Type B pancreatic cell (in vitro differentiated cells): ENCODE measurements at places on chromosomes 4 and X. TPM values are rescaled to one million over a fixed set of nuclear protein-coding genes. Genes with fewer than 3 reads are reported as not detected.
A peak's percentile ranks its signal among the peaks of the same experiment; 100 is the strongest.

MAGEA8 gene
- total RNA-seq, result 0.21 TPM in 1 of 2 replicates, not detected in the other

DNA sequence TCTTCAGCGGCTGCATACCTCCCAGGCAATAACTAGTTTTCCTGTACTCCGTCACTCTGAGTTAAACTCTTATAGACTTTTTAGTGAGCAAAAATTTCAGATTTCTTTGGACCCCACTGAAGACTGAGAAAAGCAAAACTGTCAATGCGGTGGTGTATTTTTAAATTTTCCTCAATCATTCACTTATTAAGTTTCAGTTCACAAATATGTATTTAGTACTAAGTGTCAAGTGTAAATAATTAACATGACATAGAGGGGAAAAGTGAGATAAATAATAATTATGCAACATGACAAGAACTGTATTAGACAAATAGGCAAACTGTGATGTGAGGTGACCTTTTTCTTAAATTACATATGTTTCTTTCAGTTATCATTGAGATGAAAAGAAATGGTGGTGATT, 124.4 kb downstream of the NAF1 start:
- no peak for DNase-seq

DNA sequence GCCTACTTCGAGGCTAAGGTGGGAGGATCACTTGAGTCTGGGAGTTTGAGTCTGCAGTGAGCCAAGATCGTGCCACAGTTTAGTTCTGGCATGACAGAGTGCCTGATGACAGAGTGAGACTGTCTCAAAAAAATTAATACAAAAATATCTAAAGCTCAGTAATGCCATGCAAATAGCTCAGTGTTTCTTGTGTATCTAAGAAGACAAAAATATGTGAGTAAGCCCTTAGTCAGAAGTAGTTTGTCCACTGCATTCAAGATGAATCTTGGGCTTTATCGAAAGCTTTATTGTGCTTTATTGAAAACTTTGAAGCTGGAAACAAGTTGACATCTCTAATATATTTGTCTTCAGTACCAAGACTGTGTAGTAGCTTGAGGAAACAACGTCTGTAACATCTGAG, 115.9 kb downstream of the GPAT3 start:
- DNase-seq, result no peak

- DNase-seq, result no peak
These were observed 20.5 kb downstream of the OTOP1 start for GRCh38 chr4:4206204-4206603.

GRCh38 chrX:68196939-68197791, 236.1 kb downstream of the OPHN1 start:
- DNase-seq, result no peak

LETM1 gene
- 61.1 and 64.3 TPM in 2 replicates for total RNA-seq

- DNase-seq, result no peak
These were observed 24.8 kb upstream of the EOLA2 start for GRCh38 chrX:149962859-149963757.

DNA sequence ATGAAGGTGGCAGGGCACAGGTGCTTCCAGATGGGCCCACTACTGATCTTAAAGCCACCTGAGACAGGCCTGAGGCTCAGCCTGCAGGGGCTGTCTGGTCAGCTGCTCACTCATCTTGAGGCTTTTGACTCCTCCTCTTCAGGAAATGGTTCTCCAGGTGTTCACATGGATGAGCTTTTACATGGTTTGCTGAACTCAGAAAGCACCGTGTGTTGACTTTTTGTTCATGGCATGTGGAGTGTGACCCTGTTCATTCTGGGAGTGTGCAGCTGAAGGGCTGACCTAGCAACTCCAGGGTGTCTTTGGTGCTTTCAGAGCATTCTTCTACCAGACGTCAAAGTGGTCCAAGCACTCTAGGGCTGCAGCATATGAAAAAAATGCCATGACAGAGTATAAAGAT, 111.1 kb downstream of the CCNG2 start:
- DNase-seq, result no peak

GIMD1 gene
- total RNA-seq, result not detected in 2 replicates

GRCh38 chrX:33053001-33053400, 158.3 kb downstream of the DMD start:
- no peak for DNase-seq

PLAC1 gene
- 0.43 TPM in 1 of 2 replicates, not detected in the other for total RNA-seq

GRCh38 chr4:102526532-102526931, 25.4 kb downstream of the NFKB1 start:
- DNase-seq, result no peak

PDE6B gene
- total RNA-seq, result 6.7 and 12.2 TPM in 2 replicates

- no peak for DNase-seq
These were observed 646.0 kb upstream of the FAM241A start for GRCh38 chr4:111499291-111499690.

GRCh38 chrX:132692066-132692465, 203.2 kb upstream of the MBNL3 start:
- no peak for DNase-seq

- DNase-seq, result no peak
These were observed 59.2 kb downstream of the GPR143 start for GRCh38 chrX:9706421-9706820.

DNA sequence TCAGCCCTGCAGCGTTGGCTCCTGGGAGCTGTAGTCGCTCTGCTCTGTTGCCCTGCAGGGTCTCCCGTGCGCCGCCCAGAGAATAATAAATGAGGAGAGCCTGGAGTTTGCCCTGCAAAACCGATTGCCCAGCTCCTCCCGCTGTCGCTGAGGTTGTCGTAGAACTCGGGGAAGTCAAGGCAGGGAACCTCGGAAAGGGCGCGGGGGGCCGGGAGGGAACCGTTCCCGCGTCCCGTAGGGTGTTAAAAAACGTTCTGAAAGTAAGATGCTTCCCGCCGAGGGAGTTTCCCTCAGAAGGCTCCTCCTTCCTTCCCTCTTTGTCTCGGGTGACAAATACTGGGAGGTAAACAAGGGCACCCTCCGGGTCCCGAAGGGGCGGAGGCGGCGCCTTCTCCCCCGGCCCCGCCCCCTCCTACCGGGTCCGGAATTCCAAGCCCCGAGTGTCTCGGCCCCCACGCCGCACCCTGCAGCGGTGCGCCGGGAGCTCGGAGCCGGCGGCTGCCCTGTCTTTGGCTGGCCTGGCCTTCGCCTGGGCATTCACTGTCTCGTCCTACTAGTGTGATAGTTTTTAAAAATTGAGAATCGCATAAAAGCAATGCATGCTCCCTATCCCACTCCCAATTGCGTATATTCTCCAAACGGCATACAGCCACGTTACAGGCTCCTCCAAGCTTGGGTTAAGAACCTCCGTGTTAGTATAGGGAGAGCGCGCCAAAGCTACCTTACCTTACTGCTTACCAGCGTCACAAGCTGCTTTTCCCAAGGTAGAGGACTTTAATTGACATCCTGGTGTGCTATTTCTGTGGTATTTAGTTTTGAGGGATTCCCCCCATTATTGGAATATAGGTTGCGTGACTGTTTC, 964 bp upstream of the HMGB2 start:
- peak; percentile 87 for DNase-seq

PGAM4 gene
- not detected in 2 replicates for total RNA-seq

DNA sequence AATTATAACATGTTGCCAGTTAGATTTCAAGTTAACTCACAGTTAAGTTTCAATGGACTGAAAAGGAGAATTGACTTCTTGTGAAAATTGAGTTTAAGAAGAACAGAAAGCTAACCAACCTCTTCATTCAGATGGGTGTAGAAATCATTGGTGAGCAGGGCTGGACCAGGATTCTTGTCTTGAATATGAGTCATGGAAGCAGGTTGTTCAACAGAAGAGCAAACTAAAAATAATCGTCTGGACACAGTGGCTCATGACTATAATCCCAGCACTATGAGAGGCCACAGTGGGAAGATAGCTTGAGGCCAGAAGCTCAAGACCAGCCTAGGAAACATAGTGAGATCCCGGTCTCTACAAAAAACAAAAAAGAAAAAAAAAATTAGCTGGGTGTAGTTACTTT, 98.2 kb downstream of the ARSJ start:
- DNase-seq, result no peak

GRCh38 chrX:13064599-13065143, 20.3 kb upstream of the FAM9C start:
- DNase-seq, result no peak

HOPX gene
- total RNA-seq, result 42.1 and 136 TPM in 2 replicates

DNA sequence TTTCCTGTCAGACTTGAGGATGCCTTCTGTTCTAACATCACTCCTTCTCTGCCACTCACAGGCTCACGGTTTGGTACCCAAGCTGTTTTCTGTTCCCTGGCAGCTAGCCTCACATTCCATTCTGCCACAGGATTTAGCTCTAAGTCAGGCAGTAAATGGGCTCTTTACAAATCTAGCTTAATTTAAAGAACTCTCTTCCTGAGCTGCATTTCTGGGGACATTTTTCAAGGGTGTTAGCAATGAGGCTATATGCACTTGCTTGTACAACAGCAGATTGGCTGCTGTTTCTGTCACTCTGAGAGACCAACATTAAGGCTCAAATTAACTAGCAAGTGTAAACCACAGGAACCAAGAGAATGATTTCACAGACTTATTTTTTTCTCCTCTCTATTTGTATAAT, 337.8 kb upstream of the NOCT start:
- no peak for DNase-seq

HTN3 gene
- total RNA-seq, result not detected in 2 replicates

SHROOM3 gene
- 32.1 and 38.6 TPM in 2 replicates for total RNA-seq

GRCh38 chr4:32258986-32259385, 1538.8 kb downstream of the PCDH7 start:
- DNase-seq, result no peak

DNA sequence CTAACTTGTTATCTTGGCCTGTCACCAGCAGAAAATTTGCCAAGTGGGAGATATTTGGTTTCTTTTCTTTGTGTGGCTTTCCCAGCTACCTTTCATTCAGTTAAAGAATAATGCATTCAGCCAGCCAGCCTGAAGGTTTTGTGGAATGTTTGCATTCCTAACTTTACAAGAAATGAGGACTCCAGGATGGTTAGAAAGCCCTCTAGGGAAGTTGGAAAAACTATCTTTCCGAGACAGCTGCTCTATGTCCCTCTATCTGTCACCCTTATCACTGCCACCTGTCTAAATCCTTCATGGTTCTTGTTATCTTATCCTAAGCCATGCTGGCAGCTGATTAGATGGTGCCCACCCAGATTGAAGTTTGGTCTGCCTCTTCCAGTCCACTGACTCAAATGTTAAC, 384.2 kb downstream of the SH3BGRL start:
- DNase-seq, result no peak

DDX3X gene
- total RNA-seq, result 255 and 276 TPM in 2 replicates

GRCh38 chr4:156870131-156870530, 101.5 kb downstream of the PDGFC start:
- DNase-seq, result no peak

DNA sequence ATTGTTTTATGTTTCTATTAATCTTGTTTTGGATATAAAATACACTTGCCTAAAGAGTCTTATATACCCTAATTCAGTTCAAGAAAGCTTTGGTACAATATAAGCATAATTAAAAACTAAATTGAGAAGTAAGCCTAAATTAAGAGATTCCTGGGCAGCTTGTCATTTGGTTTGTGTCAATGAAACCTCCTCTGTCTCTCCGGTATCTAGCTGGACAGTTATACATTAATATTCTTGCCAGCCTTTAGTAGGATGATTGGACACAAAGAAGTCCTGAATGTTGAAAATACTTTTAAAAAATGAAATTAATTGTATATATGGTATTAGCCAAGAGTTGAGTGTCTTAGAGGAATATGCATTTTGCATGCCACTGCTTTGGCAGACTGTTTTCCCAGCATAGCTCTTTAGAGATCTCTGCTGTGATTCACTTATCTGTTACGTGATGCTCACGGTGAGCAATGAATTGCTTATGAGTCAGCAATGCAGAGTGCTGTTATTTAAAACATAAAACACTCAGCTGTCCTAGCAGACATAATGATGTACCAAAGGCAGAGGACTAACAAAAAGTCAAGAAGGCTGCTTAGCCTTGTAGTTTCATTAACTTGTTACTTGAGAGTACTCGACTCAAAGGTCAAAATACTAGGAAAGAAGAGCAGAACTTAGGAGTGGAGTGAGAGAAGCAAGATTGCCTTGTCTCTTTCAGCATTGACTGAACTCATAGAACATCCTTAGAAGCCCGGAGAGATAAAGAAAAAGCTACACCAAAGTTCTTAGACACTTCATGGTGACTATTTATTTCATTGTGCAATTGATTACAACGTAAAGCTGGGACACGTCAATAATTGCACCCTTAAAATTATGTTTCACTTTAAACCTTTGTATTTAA, 1296.1 kb upstream of the PCDH7 start:
- DNase-seq, result no peak

GRCh38 chr4:161992317-161992716, 171.5 kb downstream of the FSTL5 start:
- DNase-seq, result no peak

GRCh38 chrX:14594521-14594920, 65.2 kb downstream of the GLRA2 start:
- no peak for DNase-seq

DNA sequence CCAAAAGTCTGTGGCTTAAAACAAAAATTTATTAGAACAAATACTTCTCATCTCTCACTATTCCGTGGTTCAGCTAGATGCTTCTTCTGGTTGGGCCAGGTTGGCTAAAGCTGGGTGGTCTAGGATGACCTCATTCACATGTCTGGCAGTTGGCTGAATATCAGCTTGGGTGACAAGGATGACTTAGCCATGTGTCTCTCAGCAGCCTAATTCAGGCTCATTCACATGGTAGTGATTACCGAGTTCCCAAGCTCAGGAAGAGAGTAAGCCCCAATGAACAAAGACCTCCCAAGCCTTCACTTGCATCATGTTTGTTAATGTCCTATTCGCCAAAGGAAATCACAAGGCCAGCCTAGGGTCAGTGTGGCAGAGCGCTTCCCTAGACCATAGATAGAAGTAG, 119.4 kb downstream of the FANCB start:
- no peak for DNase-seq

DKK2 gene
- total RNA-seq, result 0.81 and 15.1 TPM in 2 replicates

SMPX gene
- total RNA-seq, result 0.95 and 2.8 TPM in 2 replicates

DNA sequence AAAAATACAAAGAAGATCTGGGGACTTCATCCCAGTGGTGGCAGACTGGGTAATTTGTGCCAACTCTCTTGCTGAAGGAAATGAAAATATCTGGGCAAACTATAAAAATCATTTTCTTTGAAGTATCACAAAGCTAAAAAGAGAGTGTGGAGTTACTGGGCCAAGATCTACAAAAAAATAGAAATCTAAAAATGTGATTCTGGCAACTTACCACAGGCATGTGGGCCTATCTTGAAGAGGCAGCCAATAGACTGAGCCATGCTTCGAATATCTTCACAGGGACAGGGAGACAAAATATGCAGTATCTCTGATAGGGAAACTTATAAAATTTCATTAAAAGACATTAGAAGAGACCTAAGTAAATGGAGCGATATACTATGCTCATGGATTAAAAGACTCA, 168.8 kb downstream of the RCHY1 start:
- no peak for DNase-seq
